ENCODE measurements at places on chromosomes 3 and 15.

DNA sequence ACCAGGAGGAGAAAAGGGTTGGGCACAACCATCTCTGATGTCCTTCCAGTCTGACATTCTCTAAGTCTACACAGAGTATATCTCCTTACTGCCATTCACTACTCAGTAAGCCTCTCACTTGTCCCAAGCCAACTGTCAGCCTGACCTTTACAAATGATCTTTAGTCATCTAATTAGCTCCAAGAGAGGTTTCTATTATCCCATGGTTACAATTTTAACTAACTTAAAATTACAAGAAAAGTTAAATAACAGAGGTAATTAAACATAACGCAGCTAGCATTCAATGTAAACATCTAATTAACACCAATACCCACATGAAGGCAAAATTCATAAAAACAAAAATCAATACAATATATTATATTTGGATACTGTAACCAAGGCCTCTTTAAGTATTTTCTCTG lies 126.9 kb downstream of the LSAMP start:
- DNase-seq: no peak

GRCh38 chr15:31503758-31504461 lies 177.3 kb downstream of the KLF13 start:
- no peak for DNase-seq

GRCh38 chr3:158085358-158085757 lies 20.9 kb downstream of the SHOX2 start:
- DNase-seq: no peak

- no peak for DNase-seq
Measured at GRCh38 chr15:71812966-71813722, 2.8 kb downstream of the NR2E3 start.

GRCh38 chr3:134326760-134327593 lies 47.3 kb downstream of the AMOTL2 start:
- DNase-seq: no peak

- no peak for DNase-seq
Measured at GRCh38 chr15:42547918-42548248, 710 bp downstream of the LRRC57 start.

DNA sequence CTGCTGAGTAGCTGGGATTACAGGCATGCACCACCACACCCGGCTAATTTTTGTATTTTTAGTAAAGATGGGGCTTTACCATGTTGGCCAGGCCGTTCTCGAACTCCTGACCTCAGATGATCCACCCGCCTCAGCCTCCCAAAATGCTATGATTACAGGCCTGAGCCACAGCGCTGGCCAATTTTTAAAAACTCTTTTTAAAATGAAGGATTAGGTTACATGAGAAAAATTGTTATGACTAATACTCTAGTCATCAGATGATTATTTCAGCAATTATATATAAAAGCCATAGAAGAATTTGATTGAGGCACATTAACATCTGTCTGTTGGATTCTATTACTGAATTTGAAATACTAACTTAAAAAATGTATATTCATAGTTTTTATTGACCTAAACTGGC lies 134.1 kb upstream of the MNS1 start:
- DNase-seq: no peak

DNA sequence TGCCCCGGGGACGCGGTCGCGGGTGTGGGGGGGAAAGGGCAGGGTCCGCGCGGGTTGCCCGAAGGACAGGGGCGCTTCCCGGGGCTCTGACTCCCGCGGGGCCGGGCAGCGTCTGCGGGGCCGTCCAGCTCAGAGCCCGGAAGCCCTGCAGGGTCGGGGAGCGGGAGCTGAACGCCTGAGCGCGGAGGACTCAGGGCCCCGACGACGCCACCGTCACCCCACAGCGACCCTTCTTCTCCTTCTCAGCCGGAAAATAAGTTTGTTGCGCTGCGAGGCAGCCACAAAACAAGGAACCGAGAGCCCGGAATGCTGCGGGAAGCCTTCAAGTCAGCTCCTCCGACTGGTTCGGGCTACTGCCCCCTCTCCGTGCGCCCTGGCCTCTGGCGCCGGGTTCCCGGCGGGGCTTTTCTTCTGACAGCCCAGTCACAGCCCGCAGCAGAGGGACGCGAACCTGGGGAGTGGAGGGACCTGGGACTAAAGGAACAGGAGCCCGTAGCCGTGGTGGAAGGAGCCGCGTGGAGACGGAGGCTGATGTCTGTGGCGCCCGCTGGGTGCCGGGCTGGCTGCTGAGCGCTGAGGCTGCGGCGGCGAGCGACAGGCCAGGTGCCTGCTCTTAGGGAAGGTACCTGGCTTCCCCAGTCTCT lies 484 bp downstream of the CNTN4 start:
- peak; percentile 39 for DNase-seq

- DNase-seq: no peak
Measured at GRCh38 chr3:131239267-131239666, 142.3 kb upstream of the NUDT16 start.

GRCh38 chr3:163159306-163159705 lies 1662.7 kb downstream of the OTOL1 start:
- DNase-seq: no peak

- DNase-seq: no peak
Measured at GRCh38 chr15:92843814-92844213, 56.3 kb upstream of the CHD2 start.

GRCh38 chr15:68578980-68579935 lies at the start of gene CORO2B:
CORO2B (plus strand) TSS chr15:68578993; CDS start chr15:68579263, 270 bp downstream.
- peak; percentile 52 for DNase-seq

GRCh38 chr3:18481946-18482548 lies 56.9 kb upstream of the SATB1 start:
- no peak for DNase-seq

GRCh38 chr3:173652093-173652492 lies 254.5 kb downstream of the NLGN1 start:
- DNase-seq: no peak

GRCh38 chr3:13452490-13453335 lies 27.4 kb upstream of the HDAC11 start:
- DNase-seq: peak; percentile 59

- DNase-seq: no peak
Measured at GRCh38 chr15:28014623-28015200, 84.4 kb downstream of the OCA2 start.

GRCh38 chr3:179801856-179802255 lies 149.0 kb downstream of the USP13 start:
- DNase-seq: no peak

DNA sequence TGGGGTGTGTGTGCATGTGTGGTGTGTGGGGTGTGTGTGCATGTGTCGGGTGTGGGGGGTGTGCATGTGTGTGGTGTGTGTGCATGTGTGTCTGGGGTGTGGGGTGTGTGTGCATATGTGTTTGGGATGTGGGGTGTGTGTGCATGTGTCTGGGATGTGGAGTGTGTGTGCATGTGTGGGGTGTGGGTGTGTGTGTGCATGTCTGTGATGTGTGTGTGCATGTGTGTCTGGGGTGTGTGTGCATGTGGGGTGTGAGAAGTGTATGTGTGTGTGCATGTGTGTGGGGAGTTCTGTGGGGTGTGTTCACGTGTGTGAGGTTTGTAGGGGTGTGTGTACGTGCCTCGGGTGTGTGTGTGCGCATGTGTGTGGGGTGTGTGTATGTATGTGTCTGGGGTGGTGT lies 6.7 kb upstream of the OCA2 start:
- no peak for DNase-seq

DNA sequence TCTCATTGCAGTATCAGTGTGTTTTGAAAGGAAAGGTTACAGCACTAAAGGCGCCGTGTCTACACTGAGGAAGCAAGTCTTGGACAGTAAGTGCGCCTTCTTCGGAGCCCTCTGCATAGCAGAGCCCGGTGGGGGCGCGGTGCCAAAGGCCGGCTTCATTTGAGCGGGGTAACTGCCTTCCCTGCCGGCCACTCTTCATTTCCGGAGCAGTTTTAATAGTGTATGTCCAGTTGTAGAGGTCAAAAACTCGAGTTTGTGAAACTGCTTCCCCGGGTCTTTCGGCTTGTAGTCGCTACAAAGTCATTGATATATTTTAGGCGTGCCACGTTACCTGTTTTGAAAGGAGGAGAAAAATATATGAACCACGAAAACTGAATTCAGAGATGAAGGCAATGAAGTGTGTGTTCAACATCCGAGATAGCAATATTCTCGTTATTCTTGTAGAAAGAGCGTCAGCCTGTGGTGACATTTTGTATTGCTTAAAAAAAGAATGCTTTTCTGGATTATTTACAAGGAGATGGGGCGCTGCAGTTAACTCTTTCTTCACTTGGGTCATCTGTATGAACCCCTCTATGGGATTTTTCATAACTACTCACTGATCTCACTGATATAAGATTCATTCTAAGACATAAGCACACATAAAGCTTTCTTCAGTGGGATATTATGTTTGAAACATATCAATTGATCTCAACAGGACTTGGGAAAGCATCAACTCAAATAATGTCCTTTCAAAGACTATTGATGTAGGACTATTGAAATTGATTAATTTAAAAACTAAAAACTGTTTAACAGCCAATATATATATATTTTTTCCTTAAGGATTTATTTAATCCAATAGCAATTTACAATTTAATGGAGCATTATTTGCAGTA lies 3.0 kb downstream of the ALCAM start:
- DNase-seq: peak; percentile 71

- peak; percentile 74 for DNase-seq
Measured at GRCh38 chr3:195154793-195155535, 116.0 kb downstream of the XXYLT1 start.

- DNase-seq: no peak
Measured at GRCh38 chr15:33152502-33153109, 41.9 kb downstream of the FMN1 start.

- no peak for DNase-seq
Measured at GRCh38 chr15:87764461-87765240, 491.9 kb downstream of the NTRK3 start.

- no peak for DNase-seq
Measured at GRCh38 chr3:16050641-16051467, 123.6 kb upstream of the GALNT15 start.

- DNase-seq: no peak
Measured at GRCh38 chr3:48356419-48356818, 15.6 kb upstream of the FBXW12 start.

DNA sequence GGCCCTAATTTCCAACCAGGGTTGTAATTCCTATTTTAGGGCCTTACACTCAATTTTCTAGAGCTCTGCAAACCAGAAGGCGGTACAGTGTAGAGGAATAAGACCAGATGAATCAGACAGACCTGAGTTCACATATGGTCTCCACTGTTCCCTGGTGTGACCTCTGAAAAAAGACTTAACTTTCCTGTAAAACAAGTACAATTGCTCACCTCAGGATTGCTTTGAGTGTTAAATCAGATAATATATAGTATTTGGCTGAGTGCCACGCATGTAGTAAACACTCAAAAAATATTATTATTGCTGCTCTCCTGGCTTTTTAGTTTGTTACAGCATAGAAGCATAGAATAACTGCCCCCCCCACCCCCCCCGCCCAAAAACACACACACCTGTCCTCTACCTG lies 51.0 kb upstream of the STT3B start:
- DNase-seq: no peak

- no peak for DNase-seq
Measured at GRCh38 chr3:45508483-45509037, 86.0 kb upstream of the LIMD1 start.

GRCh38 chr3:186283651-186284348 lies 78.2 kb downstream of the DGKG start:
- DNase-seq: no peak

GRCh38 chr3:145333931-145334330 lies 827.1 kb downstream of the PLOD2 start:
- no peak for DNase-seq

DNA sequence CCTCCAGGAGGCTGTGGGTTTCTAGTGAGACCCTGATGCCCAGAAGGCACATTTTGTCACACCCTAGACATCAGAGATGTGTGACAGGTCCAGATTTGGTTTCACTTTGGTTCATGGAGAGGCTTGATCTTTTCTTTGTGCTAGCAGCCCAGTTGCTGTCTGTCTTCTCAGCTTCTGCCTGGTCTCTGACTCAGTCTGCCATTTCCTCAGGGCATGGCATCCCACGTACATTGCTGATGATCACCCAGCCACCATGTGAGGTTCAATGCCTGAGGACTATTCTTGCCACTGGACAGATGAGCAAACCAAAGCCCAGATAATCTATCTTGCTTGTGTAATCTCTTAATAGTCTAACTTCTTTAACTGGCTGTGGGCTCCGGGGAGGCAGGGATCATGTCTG lies 144.9 kb upstream of the MRPS22 start:
- no peak for DNase-seq

GRCh38 chr3:94258851-94259250 lies 196.0 kb downstream of the NSUN3 start:
- DNase-seq: no peak

DNA sequence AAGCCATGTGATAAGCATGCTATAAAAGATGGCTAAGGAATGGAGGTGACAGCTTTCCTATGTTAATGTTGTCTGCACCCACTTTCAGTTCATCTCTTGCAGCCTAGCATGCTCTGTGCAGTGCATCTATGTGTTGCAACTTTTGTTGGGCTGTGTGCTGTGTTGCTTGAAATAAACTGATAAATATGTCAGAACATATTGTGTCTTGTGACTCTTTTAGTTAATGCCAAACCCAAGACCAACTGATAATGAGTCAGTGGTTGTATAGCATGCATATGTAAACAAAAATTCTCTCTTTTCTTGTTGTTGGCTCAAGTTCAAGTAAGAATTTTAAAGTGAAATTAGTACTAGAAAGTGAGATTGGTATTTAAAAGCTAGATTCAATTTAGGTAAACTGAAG lies 37.0 kb upstream of the SCN10A start:
- no peak for DNase-seq

DNA sequence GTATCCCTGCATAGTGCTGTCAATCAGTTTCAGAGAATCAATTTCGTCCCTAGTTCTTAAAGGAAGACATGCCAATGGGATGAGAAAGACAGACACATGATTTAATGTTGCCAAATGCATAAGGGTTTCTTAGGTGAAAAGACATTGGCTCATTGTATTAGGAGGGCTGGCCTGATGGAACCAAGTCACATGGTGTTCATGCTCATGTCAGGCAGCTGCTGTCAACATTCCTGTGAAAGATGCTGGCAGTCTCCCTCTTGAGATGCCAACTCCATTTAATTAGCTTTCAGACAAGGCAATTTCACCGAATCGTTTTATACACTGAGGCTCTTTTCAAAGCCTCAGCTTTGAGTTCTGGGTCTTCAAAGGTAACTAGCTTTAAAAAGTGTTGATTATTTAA lies 16.1 kb upstream of the IL1RAP start:
- no peak for DNase-seq

GRCh38 chr15:26518885-26519284 lies 254.0 kb downstream of the GABRB3 start:
- no peak for DNase-seq

DNA sequence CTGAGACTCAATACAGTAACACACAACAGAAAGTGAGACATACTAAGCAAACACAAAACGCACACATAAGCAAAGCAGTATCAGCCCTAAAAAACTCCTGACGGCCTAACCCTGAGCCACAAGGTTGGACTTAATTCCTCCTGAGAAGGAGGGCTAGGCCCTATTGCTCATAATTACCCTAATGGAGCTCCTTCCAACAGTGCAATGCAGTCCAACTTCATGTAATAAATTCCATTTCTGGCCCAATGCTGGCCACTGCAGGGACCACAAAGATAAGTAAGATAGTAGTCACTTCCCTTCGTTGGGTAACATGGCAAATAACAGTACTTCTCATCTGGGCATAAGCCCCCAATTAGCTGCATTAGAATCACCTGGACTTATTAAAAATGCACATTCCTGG lies 4.2 kb downstream of the VPS39 start:
- no peak for DNase-seq
